GM12878 (cell line): ENCODE measurements at places on chromosomes 6 and 20.

DNA sequence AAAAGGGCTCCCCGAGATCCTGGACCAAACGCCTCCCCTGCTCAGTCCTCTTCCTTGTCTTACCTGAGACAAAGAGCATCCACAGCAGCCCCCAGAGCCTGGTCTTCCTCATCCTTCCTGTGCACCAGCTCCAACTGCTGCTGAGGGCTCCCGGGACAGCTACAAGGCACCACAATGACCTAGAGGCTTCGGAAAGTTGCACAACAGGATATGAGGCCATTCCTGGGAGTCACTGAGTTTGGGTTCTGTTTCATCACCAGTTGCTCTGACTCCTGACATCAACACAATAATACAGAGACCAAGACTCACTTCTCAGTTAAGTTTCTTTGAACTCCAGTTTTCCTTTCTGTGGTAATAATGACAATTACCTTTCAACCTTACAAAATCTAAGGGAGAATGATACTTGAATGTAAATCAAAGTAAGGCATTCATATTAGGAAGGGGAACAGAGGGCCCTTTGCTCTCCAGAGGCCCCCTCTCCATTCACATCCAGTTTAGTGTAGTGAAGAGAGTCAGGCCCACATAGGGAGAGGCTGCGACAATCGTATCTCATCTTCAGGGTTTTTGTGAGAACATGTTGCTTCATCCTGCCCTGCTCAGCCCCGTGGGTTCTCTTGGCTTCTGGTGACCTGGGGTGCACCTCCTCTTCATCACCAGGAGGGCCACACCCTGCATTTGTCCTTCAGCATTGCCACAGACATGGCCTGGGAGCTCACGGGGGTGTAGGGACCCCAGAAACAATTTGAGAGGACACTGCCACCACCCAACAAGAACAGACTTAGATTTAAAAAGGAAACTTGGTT is at the start of gene TREM1:
Gene TREM1, minus strand, starts transcription at position 139 of the 803 bp plus-strand sequence. Its CDS starts 27 bp downstream, at position 112.
- no peak for DNase-seq

DNA sequence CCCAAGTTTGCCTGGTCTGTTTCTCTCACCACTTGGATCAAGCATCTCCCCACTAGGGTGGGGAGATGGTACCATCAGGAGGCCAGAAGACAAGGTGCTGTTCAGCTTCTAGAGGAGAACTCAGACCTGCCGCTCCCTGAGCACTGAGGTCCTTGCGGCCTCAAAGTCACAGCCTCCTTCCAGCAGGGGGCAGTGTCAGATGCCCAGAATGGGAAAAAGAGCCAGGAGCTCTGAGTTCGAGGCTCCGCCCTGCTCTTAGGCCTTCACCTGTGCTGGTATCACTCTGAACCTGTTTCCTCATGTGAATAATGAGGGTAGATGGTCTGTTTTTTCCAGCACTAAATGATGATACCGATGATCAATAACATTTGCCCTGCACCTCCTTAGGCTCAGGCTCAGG is 68.7 kb downstream of the TOX2 start:
- no peak for DNase-seq

DNA sequence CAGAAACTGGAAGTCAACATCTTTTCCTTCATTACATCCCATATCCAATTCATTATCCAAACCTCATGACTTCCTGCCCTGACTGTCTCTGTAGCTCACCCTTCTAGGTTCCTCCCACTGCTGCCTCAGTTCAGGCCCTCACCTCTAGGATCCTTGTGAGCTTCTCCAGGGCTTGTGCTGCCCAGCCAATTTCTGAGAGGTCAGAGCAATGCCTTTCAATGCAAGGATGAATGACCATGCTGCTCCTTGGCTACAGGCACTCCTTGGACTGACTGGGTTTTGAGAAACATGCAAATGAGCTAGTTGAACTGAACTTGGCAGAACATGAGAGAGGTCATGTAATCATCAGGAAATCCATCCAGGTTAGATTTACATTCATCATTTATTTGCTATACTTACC is 173.4 kb downstream of the KIF16B start:
- no peak for DNase-seq

- no peak for DNase-seq
Measured at GRCh38 chr6:165096209-165096608, 213.2 kb downstream of the C6orf118 start.

DNA sequence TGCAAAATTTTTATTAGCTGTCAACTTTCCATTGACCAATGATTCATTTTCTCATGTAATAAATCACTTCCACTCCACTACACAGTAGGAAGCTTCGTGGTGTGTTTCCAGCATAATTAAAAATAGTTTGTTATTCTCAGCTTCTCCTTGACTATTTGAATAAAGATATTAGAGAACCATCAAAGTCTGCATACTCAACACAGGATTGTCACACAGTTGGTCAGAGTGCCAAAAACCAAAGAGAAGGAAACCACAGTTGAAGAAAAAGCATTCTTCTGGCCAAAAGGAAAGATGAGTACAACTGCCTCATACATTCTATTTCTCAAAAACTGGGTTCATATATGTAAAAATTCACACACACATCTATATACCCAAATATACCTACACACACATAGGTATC is 455.1 kb upstream of the HSF2 start:
- DNase-seq, result no peak

DNA sequence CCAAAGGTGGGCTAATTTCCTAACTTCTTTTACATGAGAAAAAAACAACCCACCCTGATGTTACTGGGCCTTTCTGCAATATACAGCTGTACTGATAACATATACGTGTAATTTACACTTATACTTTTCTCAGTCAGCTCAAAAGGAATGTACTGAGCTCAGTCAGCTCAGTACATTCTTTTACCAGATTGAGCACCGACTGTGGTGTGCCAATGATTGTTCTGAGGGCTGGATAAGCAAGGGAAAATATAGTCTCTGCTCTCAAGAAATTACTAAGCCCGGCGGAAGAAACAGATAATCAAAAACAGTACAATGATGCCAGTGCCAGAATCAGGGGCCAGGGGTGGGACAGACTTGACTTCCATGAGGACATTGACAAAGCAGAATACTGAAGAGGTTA is 10.0 kb upstream of the BLOC1S5 start:
- no peak for DNase-seq

DNA sequence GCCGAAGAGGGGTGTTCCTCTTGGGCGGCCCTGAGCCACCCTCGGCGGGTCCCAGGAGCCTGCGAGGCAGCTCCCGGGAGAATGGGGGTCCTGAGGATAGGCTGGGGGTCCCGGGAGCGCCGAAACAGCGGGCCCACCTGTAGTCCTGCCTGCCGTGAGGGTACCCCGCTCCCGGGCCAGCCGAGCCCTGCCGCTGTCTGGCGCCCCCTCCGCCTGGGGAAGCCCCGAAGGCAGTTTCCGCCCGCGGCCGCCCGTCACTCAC is 280 bp downstream of the SPATA2 start:
- no peak for DNase-seq

DNA sequence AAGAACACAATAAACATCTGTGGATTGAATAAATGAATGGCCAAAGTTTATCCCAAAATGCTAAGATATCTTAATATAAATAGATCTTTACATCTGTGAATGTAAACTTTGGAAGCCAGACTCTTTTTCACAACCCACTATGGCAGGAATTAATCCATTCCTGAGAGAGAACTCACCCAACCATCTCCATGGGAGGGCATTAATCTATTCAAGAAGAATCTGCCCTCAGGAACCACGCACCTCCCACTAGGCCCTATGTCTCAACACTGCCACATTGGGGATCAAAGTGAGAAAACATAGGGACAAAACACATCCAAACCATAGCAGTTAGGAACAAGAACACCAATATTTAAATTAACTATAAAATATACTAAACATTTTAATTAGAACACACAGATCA is 3.4 kb downstream of the UBE3D start:
- no peak for DNase-seq

GRCh38 chr20:50360218-50360672 is 149.9 kb upstream of the PTPN1 start:
- DNase-seq, result no peak

DNA sequence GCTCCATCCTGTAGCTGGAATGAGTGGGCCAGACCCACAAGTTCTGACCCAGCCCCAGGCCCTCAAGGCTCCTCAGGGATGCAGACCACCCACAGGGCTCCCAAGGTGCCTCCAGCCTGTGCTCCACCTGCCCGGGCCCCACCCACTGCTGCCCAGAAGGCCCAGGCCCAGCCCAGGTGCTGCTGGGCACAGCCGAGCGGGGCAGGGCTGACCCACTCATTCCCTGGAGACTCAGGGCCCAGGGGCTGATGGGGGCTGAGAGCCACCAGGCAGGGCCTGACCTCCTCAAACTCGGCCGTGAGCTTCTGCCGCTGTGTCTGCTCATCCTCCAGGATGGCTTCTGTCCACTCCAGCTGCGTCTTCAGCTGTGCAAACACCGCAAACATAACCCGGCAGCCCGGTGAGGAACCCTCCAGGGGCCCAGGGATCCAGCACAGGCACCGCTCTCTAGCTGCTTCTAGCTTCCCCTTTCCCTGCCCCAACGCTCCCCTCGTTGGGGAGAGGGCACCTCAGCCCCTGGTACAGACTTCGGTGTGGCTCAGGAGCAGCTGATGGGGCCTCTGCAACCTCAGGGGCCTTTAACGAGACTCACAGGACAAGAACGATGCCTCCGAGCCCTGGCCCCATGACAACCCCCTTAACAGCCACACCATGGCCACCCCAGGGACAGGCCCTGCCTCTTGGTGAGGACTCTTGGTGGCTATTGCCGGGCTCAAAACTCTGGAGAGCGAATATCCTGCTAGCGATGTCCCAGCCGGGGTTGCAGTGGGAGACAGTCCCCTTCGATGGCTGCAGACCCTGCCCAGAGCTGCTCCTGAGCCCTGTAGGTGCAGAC is 46.0 kb downstream of the DSTN start:
- no peak for DNase-seq

GRCh38 chr6:97275804-97276203 is 7.2 kb downstream of the MMS22L start:
- no peak for DNase-seq

DNA sequence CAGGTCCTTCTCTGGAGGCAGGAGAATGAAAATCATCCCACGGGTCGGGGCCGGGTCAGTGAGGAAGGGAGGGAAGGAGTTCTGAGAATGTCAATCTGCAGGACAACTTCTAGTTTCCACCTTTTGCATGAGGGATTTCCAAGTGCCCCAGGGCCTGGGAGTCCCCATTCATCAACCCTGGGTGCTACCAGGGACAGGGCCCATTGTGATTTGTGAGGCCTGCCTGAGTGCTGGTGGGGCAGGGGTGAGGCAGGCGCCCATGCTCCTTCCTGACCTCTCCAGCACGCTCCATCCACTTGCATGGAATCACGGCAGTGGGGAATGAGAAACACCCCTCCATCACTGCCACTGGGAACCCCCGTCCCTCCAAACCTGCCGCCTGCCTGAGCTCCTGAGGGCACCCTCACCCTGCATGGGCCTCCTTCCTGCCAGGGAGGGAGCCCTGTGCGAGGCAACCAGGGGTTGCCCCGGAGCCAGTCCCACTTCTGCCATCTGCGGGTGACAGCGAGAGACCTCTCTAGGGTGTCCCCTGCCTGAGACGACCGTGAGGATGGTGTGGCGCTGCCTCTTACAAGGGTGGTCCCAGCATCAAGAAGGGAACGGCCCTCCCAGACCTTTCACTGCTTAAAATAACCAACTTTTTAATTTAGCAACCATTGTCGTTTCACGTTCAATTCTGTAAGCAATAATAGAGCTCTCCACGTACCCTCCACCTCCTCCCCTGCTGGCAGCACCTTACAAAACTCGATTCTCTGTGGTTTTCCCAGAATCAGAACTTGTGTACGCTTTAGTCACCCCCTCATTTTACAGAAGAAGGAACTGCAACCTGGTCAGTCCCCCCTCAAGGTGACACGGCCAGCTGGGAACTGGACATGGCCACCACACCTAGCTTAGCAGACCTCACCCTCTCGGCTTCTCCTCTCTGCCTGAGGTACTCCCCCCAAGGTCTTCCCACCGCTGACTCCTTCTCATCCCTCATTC is 28.6 kb downstream of the PMEPA1 start:
- peak; percentile 40 for DNase-seq

DNA sequence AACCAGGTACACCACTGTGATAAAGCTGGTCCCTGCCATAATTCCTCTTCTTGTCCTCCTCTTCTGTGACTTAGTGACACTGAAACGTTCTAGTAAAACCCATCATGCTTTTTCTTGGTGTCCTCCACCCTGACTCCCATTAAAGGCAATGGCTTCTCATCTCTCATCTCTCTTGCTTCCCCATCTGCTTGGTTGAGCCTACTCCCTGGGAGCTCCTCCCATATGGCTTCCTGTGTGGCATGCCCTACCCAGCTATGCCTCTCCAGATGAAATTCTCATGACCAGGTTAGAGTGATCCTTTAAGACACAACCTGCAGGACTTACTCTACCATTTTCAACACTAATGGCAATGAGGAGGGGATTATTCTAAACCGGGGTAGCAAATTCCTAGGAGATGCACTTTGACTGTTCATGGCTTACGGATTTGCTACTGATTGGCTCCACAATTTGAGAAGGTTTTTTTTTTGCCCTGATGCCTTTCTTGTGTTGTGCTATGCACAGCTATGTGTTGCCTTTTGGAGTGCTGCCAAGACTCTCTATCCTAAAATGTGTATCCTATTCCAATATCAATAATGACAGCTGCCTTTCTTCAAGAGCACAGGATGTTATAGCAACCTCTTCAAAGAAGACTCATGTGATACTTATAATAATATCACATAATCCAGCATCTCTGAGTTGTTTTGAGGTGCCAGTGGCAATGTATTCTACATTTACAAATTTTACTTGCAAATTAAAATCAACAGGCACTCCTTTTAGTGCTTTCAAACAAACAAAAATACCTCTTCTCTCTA is 6.1 kb downstream of the SIRPG start:
- DNase-seq, result no peak

- DNase-seq, result no peak
Measured at GRCh38 chr6:82245376-82245775, 2.2 kb downstream of the IBTK start.

DNA sequence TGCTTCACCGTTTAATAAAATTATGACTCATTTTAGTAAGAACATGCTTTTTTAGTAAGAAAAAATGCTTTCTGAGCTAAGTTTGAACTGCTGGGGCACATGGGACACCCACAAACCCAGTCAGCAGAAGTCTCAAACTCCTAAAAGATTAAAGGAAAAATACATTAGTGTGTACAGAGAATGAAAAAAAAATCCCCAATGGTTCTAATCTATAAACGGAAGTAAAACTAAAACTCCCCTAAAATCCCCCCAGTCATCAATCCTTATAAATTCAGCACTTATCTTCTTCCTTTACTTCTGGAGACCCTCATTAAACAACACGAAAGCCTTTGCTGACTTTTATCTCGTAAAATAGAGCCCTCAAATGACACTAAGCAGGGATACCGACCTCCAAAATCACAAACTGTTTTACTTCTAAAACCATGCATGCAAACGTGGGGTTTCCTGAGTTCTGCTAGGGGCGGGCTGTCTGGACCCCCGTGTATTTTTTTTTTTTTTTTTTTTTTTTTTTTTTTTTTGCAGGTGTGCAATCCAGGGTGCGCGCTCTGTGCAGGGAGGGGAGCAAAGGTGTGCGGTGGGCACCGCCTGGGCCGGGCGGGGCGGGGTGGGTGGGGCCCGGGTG is 1.1 kb upstream of the MYB start:
- DNase-seq, result no peak

- DNase-seq, result no peak
Measured at GRCh38 chr20:40477805-40478204, 211.2 kb downstream of the MAFB start.

DNA sequence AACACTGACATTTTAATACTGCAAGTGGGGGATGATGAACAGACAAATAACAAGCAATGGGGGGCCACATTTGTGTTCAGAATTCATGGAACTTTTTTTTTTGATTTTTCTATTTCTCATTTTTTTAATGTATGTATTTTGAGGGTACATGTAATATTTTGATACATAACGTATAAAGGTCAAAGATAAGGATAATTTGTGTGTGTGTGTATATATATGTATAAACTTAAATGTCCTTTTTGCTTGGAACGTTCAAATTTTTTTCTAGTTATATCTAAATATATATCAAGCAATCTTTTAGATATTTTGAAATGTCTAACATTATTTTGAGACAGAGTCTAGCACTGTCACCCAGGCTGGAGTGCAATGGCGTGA is 12.3 kb upstream of the ZNF311 start:
- DNase-seq, result no peak
